ENCODE measurements at places on chromosomes 2 and 18.

GRCh38 chr2:86219896-86220295 lies 20.6 kb downstream of the MRPL35 start:
- DNase-seq: no peak

DNA sequence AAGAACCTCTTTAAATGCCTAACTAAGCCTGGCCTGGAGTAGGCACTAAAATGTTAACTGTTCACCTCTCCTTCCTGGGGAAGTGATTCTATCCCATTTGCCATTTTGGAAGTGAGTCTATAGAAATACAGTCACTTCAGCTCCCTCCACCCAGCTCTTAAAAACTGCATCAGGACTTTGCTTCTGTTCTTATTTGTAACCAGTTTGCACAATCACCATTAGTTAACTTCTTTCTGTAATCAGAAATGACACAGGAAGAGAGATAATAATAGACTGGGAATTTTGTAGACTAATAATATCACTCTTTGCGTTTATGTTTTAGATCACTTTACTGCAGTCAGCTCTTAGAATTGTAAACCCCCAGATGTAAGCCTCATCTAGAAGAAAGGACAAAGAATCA lies 16.0 kb upstream of the MARCO start:
- no peak for DNase-seq

DNA sequence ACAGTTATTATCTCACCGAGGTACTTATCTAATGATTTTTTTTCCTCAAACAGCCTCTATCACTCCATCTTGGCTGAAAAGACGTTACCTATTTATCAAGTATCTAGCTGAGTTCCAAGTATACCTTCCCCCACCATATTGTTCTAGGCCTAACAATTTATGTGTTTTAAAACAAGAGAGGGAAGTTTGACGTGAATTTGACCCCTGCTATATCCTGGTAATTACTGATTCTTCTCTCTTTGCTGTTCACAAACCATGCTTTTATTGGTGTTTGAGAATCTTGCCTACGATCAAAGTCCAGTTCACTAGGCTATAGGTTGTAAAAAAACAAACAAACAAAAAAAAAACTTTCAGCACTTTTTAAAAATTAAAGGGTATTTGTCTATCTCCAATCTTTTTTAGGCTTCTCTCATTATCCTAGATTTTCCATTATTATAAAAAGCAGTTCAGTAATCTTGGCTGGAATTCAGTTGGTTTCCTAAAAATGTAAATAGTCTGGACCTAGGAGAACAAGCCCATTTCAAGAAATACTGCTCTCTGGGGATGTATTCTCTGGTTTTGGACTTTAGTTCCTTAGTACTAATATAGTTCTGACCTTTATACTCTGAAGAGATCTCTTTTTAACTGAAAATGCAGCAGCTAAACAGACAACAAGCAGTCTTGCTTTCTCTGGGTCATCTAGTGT lies 505.4 kb downstream of the CPS1 start:
- DNase-seq: no peak

- DNase-seq: no peak
Measured at GRCh38 chr2:239323447-239323846, 77.4 kb downstream of the HDAC4 start.

- DNase-seq: no peak
Measured at GRCh38 chr2:109144271-109144670, 15.3 kb downstream of the SH3RF3 start.

GRCh38 chr18:32280911-32281310 lies 91.1 kb downstream of the MEP1B start:
- no peak for DNase-seq
